ENCODE measurements at places on chromosomes 3 and 15.

DNA sequence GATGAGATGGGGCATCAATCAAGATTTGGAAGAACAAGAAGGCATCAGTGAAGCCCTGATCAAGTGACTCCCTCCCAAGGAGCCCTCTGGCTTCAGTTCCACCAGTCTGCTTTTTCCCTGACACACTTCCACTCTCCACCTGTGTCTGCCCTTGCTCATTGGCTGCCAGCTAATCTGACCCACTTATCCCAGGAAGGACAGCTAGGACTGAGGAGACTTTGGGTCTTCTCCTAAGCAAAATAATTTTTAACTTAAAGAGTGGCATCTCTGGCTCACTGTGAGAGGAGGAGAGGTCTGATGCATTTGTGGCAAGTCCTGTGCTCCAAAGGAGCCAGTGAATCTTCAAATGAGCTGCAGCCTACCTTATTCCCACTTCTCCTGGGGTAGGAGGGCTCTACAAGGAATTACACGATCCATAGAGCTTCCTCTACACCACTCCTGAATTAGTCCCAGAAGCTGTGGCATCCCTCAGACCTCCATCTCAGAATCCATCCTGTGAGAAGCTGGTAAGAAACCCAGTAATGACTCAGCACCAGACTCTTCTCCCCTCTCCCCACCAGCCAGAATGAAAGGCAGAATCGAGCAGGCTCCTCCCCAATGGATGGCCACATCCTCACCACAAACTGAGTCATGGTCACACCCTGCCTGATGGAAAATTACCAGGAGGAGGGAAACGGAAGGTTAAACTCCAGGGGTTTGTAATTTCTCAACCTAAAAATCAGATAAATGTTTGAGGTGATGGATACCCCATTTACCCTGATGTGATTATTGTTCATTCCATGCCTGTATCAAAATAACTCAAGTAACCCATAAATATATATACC, 6.3 kb upstream of the PKM start:
- no peak for DNase-seq

- no peak for DNase-seq
Measured at GRCh38 chr15:59105854-59106253, 908 bp downstream of the CCNB2 start.

- no peak for DNase-seq
Measured at GRCh38 chr15:67573194-67573593, 30.7 kb downstream of the MAP2K5 start.

- DNase-seq = no peak
Measured at GRCh38 chr3:48434591-48435222, 4.8 kb upstream of the PLXNB1 start.

DNA sequence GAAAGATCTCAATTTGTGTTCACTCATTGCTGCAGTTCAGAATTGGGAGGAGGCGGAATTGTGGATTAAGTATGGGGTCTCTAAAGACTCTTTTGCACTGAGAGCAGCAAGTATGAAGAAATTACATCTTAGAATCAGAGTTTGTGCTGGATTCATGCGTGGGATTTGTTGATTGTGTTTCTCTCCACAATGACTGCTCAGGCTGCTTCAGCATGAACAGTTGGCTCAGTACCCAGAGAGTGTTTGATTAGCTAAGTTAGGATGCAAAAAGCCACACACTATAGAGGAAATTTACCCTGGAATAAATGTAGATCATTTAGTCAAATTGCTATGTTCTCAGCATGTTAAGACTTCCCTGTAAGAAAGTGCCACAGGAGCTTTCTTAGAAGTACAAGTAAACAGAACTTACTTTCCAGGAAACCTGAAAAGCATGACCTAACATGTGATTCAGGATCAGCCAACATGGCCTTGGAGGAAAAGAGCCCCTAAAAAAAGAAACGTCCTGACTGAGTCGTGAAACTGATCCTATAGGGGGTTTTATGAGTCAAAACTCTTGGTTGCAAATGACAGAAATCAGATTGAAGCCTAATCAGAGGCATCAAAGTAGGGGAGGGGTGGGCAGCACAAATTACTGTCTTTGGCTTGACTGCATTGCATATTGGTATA, 32.6 kb downstream of the HHLA2 start:
- no peak for DNase-seq

DNA sequence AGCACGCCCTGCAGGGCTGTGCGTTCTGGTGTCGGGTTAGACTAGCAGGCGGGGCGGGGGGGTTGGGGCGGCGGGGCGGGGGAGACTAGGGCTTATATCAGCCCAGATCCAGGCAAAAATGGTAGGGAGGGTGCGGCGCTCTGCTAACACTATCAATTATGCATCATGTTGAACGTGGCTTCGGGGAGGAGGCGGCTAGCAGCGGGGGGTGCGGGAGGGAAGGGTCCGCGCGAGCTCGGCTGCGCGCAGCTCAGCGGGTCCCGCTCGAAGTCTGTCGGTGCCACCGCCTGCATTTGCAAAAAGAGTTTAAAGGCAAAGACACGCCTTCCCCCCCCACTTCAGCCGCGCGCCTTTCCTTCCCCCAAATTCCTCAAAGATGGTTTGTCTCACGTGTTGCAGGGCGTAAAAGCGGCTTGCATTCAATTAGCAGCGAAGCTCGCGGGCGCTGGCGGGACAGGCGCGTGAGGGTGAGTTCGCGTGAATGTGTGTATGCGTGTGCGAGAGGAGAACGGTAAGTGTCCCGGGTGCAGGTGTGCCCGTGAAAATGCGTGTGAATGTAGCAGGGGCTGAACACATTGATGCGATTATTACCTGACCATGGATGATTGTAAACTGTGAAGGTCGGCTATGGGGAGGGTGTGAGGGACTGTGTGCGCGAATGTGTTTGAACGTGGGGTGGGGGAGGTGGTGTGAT, at the start of gene ISLR2:
Gene ISLR2, plus strand, starts transcription at position 432 of the 694 bp plus-strand sequence. CDS start 2,169 bp downstream, outside the sequence.
- DNase-seq = peak; percentile 32

DNA sequence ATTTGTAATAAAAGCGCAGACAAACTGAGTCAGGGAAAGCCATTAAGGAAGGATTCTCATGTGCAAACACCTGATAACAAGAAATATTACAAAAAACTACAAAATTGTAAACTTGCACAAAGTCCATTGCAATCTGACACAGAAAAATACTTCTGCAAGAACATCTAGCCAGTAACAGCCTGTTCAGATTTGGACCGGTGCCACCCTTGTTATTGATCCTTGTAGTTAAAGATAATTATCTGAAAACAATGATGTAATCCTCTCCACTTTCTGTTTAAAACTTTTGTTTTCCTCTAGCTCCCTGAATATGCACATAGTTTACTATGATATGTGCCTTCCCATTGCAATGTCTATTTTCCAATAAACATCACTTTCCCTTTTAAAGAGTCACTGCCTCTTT, 1090.2 kb downstream of the PLOD2 start:
- DNase-seq = no peak

- DNase-seq = no peak
Measured at GRCh38 chr15:22861161-22861560, 22.7 kb downstream of the NIPA2 start.

GRCh38 chr15:34802371-34802770, 7.0 kb upstream of the ACTC1 start:
- DNase-seq = no peak

- no peak for DNase-seq
Measured at GRCh38 chr3:183328823-183329222, 75.8 kb downstream of the B3GNT5 start.

GRCh38 chr3:109059264-109059663, 58.7 kb downstream of the MORC1 start:
- no peak for DNase-seq

GRCh38 chr3:10400050-10400748, 79.3 kb upstream of the SEC13 start:
- no peak for DNase-seq

GRCh38 chr3:50263478-50264382, 5.2 kb upstream of the SEMA3B start:
- DNase-seq = no peak

DNA sequence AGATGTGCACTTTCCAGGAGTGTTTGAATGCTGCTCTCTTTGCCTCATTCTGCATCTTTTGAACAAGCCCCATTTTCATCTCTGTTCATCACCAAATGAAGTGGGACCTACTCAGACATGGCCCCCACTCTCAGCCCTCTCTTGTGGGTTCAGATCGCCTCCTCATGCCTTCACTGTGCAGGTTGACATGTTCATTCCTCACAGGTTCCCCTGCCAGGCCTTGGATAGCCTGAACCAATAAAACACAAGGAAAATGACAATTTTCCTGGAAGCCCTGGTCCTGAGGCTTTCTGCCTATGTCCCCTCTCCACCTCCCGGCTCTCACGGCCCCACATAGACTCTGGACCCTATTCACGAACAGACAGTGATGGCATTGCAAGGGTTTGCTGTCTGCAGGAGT, 17.7 kb downstream of the KLF15 start:
- DNase-seq = no peak

DNA sequence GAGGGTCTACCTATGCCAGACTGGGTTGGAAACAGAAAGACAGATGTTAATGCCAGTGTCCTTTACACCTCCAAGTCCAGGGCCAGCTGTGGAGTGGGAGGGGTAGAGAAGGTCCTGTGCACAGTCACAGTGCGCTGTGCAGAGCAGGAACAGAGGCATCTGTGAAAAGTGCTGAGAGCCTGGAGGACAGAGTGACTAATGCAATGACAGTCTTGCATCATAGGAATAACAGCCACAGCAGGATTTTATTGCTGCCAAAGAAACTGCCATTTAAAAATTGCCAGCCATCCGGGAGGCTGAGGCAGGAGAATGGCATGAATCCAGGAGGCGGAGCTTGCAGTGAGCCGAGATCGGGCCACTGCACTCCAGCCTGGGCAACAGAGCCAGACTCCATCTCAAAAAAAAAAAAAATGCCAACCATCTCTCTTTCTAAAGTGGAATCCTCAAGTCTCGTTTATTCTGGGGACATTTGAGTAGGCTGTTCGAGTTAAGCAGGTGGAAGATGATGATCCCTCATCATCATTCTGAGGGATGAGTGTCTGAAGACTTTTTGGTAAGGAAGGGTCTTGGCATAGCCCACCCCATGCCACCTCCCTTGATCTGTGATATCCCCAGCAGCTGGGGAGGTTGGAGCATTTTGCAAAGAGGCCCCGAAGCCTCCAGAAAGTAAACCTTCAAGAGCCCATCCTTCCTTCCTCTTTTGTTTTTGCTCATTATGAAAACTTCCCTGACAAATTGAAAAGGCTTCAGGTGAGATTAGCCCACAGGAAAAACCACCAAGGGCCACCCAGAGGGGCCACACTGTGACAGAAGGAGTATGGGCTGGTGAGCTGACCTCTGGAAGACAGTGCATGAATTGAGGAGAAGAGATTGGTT, 7.7 kb downstream of the CCR2 start:
- no peak for DNase-seq

- no peak for DNase-seq
Measured at GRCh38 chr15:29457729-29458128, 188.1 kb upstream of the NSMCE3 start.

DNA sequence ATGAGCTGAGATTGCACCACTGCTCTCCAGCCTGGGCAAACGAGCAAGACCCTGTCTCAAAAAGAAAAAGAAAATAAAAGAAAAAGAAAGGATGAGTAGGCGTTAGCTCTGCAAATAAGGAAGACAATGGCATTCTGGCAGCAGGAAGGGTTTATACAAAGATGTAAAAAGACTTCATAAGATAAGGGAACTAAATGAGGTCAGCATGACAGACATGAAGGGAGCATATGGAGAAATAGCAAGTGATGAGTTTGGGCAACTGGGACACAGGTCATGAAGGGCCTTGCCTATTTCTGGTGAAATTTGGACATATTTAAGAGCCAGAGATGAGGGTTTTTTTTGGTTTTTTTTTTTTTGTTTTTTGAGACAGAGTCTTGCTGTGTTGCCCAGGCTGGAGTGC, 24.5 kb downstream of the TMEM266 start:
- DNase-seq = no peak

GRCh38 chr15:67836477-67836876, 3.4 kb downstream of the RNU6-1 start:
- DNase-seq = no peak

GRCh38 chr3:12922306-12922705, 80.9 kb upstream of the RPL32 start:
- no peak for DNase-seq

GRCh38 chr15:41678742-41679141, 18.5 kb downstream of the MGA start:
- DNase-seq = no peak

DNA sequence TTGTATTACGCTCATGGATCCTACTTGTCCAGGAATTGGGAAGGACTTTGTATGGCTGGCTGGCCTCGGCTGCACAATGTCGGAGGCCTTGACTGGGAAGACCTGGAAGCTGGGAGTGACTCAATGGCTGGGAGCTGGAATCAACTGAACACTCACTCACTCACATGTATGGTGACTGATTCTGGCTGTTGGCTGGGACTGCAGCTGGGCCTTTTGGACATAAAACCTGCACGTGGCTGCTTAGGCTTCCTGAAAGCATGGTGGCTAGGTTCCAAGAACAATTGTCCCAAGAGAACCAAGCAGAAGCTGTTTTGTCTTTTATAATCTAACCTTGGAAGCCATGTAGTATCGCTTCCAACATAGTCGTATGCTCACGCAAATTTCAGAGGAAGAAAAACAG, 38.0 kb upstream of the CMTM8 start:
- DNase-seq = no peak

DNA sequence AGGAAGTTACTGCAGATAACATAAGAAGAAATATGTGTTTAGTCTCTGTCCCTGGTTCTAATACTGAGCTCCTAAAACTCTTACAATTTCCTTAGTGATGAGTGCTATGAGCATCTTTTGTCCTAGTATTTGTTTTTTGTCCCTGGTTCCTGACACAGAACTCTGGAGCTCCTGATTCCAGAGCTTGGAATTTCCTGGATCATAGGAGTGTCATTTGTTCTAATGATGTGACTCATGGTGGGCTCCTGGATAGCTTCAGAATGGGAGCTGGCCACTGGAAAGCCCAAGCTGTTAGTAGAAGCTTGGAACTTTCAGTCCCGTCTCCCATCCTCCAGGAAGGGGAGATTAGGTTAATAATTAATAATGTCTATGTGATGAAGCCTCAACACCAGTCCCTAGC, 98.2 kb downstream of the CNTN6 start:
- DNase-seq = no peak

- no peak for DNase-seq
Measured at GRCh38 chr15:67501177-67501835, 19.6 kb upstream of the C15orf61 start.

GRCh38 chr15:64092864-64093626, 593 bp downstream of the CIAO2A start:
- no peak for DNase-seq

DNA sequence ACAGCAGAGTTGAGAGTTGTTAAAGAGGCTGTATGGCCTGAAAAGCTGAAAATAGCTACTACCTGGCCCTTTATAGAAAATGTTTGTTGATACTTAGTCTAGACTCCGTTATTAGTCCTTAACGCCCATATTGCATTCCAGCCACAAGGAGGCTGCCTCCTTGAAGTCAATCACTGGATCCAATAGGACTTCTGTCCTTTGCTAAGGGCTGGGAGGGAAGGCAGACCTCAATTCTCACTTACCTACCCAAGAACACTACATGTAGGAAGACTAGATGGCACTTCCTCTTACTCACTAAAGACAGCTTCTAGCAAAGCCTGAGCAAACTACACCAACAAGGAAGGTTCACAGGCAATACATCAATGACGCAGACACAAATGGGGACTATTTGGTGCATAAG, 139.5 kb upstream of the HACD2 start:
- DNase-seq = no peak

Data from NCI-H187 (cell line).